Right hindlimb (tissue), 1 donor: ENCODE measurements at places on chromosomes 4 and X.

GRCh38 chr4:113142351-113142750, 92.9 kb downstream of the ANK2 start:
- DNase-seq, result no peak

GRCh38 chrX:134377537-134377936, 82.4 kb upstream of the HPRT1 start:
- DNase-seq, result no peak

GRCh38 chr4:135192751-135193535, 991.4 kb upstream of the PABPC4L start:
- no peak for DNase-seq

DNA sequence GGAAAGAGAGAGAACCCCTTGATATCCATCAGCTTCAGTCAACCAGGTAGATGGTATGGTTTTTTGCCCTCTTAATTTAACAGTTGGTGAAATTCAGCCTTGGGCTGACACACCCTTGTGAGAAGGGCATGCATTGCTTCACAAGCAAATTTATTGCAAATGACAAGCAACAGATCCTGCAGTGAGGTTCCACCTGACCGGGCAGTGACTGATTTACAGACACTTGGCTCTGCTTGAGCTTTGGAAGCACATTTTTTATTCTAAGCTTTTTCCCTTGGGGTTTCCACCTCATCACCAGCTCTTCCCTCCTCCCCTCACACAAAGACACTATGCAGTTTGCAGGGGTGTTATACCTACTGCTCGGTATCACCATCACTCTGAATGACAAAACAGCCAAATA, 28.3 kb upstream of the SERTM2 start:
- DNase-seq, result no peak

GRCh38 chr4:139672215-139672614, 6.6 kb downstream of the MGST2 start:
- no peak for DNase-seq

GRCh38 chr4:100962698-100963097, 384.6 kb downstream of the PPP3CA start:
- no peak for DNase-seq

DNA sequence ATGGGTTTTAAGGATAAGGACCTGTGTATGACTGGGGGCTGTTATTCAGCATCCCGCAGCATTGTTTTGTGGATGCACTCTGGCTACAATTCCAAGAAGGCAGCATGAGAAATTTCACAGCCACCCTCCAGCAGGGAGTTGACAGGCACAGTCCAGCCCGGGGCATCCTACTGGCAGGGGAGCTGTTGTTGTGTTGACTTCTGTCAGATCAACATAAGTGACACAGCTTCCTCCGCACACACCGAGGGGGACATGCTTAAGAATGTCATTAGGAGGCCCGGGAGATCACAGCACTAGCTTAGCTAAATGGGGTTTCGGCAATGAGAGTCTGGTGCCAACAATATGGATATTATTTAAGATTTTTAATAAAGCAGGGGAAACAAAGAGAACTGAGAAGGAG, 326.5 kb downstream of the ASMT start:
- DNase-seq, result no peak

GRCh38 chr4:65083076-65083475, 587.2 kb downstream of the EPHA5 start:
- DNase-seq, result no peak

- no peak for DNase-seq
Measured at GRCh38 chr4:128854433-128854832, 44.9 kb downstream of the JADE1 start.
